ENCODE measurements at places on chromosomes 5 and 9. TPM values are rescaled to one million over a fixed set of nuclear protein-coding genes. Genes with fewer than 3 reads are reported as not detected.

SPAAR gene
- not detected for total RNA-seq

DNA sequence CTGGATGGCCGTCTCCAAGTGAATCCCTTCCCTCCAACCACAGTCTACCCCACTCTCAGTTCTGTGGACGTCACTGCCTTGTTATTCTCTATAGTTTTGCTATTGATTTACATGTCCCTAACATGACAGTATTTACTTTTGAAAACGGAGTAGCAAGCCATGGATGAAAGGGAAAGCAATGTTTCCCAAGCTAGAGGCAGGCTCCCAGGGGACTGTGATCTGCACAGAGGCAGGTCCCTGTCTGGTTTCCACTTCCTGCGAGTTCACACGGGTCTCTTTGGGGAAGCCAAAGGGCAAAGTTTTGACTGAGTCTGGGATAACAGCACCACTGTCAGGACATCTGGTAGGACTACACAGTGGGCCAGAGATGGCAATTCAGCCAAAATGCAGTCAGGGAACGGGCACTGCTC is 12.7 kb downstream of the C9orf153 start:
- no peak overlapping the region for H3K27ac ChIP-seq
- no peak for DNase-seq
- H3K27me3 ChIP-seq: peaks cover 2% of the 10 kb centered on the region

DNA sequence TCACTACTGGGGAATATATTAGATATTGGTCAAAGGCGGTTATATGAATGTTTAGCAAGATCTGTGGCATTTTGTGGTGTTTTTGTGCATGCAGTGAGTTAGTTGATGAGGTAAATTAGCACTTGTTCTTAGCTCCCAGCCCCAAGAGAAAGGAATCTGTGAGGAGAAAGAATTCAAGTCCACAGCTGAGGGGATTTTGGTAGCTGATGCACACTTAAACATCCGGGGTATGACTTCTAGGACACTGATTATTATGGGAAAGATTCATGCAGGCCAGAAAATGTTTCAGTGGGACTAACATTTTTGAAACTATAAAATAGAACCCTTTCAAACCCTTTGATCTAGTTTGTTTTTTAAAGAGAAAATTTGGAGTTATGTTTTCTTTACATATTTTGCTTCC is 118.2 kb upstream of the RPS23 start:
- H3K36me3 ChIP-seq: no peaks in the 10 kb centered on the region
- no peaks in the 10 kb centered on the region for H3K4me1 ChIP-seq
- H3K4me3 ChIP-seq: no peak overlapping the region
- H3K27ac ChIP-seq: no peak overlapping the region
- no peaks in the 10 kb centered on the region for H3K27me3 ChIP-seq

GRCh38 chr9:102038006-102038405 is 299.6 kb upstream of the GRIN3A start:
- no peaks in the 10 kb centered on the region for H3K4me1 ChIP-seq
- DNase-seq: no peak
- H3K27ac ChIP-seq: no peak overlapping the region
- no peaks in the 10 kb centered on the region for H3K36me3 ChIP-seq
- H3K4me3 ChIP-seq: no peak overlapping the region
- H3K27me3 ChIP-seq: no peaks in the 10 kb centered on the region

GRCh38 chr5:37660319-37660718 is 179.5 kb downstream of the GDNF start:
- H3K4me1 ChIP-seq: no peaks in the 10 kb centered on the region
- no peak overlapping the region for H3K4me3 ChIP-seq
- H3K36me3 ChIP-seq: no peaks in the 10 kb centered on the region
- no peaks in the 10 kb centered on the region for H3K27me3 ChIP-seq
- no peak for DNase-seq
- H3K27ac ChIP-seq: no peak overlapping the region

DNA sequence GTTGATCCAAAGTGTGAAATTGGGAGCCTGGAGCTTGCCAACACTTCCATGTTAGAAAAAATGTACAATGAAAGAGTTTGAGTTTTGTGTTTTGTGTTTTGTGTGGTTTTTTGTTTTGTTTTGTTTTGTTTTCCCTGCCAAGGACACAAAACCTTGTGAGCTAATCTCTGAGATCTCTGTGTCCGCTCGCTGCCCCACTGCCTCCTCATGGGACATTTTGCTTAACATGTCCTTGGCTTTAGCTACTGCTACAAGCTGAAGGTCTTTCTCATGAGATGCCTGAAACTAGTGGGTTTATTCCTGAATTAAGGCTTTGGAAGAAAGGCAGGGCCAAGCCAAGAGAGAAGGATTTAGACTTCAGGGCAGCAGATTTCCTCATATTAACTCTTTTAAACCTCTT is 7.3 kb upstream of the JAKMIP2 start:
- no peak for DNase-seq
- no peaks in the 10 kb centered on the region for H3K36me3 ChIP-seq
- no peaks in the 10 kb centered on the region for H3K4me1 ChIP-seq
- H3K27me3 ChIP-seq: peaks cover 17% of the 10 kb centered on the region
- H3K27ac ChIP-seq: no peak overlapping the region
